ENCODE measurements at places on chromosomes 12 and 14. TPM values are rescaled to one million over a fixed set of nuclear protein-coding genes. Genes with fewer than 3 reads are reported as not detected.

STYK1 gene
- total RNA-seq, result not detected

CFAP54 gene
- total RNA-seq, result 3.1 TPM

BTBD7 gene
- 22.2 TPM for total RNA-seq

SLC25A21 gene
- 0.73 TPM for total RNA-seq

PRIMA1 gene
- total RNA-seq, result not detected

PIWIL1 gene
- total RNA-seq, result not detected

CRY1 gene
- total RNA-seq, result 12.9 TPM

PKP2 gene
- total RNA-seq, result not detected

GPR137C gene
- total RNA-seq, result 0.58 TPM

PRH2 gene
- total RNA-seq, result not detected

LMO3 gene
- 2.0 TPM for total RNA-seq
